SJSA1 (cell line): ENCODE measurements at places on chromosomes 2 and 18. TPM values are rescaled to one million over a fixed set of nuclear protein-coding genes. Genes with fewer than 3 reads are reported as not detected.

DNA sequence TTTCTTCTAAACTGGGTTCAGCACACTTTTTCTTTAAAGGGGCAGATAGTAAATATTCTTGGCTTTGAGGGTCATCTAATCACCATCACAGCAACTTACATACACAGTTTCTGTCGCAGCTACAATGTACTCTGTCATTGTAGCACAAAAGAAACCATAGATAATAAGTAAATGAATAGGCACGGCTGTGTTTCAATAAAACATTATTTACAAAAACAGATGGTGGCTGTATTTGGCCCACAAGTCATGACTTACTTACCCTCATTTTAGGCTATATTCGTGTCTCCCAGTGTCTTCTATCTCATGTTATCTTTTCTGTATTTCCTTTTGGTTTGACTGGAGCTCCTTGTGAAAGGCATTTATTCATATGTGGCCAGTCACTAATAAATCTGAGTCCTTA lies 168.3 kb downstream of the MAP2 start:
- no peaks in the 10 kb centered on the region for H3K4me1 ChIP-seq
- no peak overlapping the region for H3K4me3 ChIP-seq
- no peaks in the 10 kb centered on the region for H3K36me3 ChIP-seq
- DNase-seq = no peak
- no peaks in the 10 kb centered on the region for H3K27me3 ChIP-seq
- no peak overlapping the region for H3K27ac ChIP-seq

- no peak for DNase-seq
- no peak overlapping the region; the same call in 1 of the 2 replicates for H3K27ac ChIP-seq
- peaks cover 24% of the 10 kb centered on the region for H3K36me3 ChIP-seq
- H3K4me3 ChIP-seq = no peak overlapping the region
Observed at GRCh38 chr2:101790857-101791256, 93.3 kb downstream of the MAP4K4 start.

DNA sequence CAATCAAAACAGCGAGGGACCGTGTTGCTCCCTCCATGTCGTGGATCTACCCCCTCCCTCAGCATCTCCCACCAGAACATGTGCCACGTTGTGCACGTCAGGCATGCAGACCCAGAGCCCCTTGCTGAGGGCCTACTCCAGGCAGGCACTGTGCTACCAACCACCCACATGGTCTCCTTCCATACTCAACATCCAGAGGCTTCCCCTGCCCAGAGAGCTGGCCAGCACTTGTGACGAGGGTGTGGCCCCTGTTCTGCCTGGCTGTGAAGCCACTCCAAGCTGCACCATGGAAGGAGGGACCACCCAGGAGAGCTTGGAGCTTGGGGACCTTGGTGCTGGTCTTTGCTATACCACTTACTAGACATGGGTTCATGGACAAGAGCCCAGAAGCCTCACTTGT lies 40.5 kb downstream of the REEP1 start:
- H3K36me3 ChIP-seq = no peaks in the 10 kb centered on the region
- H3K4me1 ChIP-seq = no peaks in the 10 kb centered on the region
- no peak overlapping the region for H3K27ac ChIP-seq
- peaks cover 14% of the 10 kb centered on the region for H3K27me3 ChIP-seq
- no peak for DNase-seq

GRCh38 chr18:55522011-55522410 lies 66.0 kb downstream of the TCF4 start:
- H3K36me3 ChIP-seq = peaks cover 7% of the 10 kb centered on the region; the same call in 1 of the 2 replicates
- no peak overlapping the region for H3K27ac ChIP-seq
- no peaks in the 10 kb centered on the region for H3K4me1 ChIP-seq

DNA sequence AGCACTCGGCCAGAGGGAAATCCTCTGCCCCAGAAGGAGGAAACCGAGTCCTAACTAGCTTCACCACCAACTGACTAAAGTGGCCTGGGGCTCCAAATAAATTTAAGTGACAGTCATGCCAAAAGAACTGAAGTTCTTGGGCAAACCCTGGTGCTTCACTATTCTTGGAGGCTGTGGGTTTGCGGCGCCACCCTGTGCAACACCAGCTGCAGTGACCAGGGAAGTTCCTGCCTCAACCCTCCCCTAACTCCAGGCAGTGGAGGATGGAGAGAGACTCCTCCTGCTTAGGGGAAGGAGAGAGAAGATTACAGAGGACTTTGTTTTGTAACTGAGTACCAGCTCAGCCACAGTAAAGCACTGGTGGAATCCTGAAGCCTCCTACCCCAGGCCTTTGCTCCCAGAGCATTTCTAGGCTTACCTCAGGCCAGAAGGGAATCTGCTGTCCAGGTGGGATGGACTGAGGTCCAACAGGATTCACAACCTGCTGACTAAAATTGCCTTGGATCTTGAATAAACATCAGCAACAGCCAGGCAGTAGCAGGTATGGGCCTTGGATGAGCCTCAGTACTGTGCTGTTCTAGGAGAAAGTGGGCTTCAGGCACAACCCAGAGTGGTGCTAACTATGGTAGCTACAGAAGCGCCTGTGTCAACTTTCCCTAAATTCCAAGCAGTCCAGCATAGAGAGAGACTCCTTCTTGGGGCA lies 29.4 kb upstream of the BMP10 start:
- no peaks in the 10 kb centered on the region for H3K27me3 ChIP-seq
- no peak overlapping the region for H3K27ac ChIP-seq
- H3K4me3 ChIP-seq = no peak overlapping the region
- H3K36me3 ChIP-seq = no peaks in the 10 kb centered on the region
- no peaks in the 10 kb centered on the region for H3K4me1 ChIP-seq
- DNase-seq = no peak

DNA sequence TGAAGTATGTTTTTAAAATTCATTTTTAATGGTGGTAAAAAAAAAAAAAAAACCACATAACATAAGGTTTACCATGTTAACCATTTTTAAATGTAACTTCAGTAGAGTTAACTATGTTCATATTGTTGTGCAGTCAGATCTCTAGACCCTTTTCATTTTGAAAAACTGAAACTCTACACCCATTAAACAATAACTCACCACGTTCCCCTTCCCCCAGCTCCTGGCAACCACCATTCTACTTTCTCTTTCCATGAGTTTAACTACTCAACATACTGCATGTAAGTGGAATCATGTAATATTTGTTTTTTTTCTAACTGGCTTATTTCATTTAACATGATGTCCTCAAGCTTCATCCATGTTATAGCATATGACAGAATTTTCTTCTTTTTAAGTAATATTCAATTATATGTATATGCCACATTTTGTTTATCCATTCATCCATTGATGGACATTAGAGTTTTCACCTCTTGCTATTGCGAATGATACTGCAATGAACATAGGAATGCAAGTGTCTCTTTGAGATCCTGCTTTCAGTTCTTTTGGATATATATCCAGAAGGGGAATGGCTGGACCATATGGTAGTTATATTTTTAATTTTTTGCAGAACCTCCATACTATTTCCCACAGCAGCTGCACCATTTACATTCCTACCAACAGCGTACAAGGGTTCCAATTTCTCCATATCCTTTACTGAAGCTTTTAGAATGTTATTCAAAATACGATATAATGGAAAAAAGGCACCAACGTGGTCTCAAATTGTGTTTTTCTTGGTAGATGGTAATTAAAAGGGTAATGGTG lies 91.0 kb downstream of the SPTBN1 start:
- H3K4me1 ChIP-seq = peaks cover 16% of the 10 kb centered on the region
- no peaks in the 10 kb centered on the region for H3K27me3 ChIP-seq
- DNase-seq = no peak
- H3K27ac ChIP-seq = no peak overlapping the region
- no peak overlapping the region for H3K4me3 ChIP-seq
- peaks cover 6% of the 10 kb centered on the region; the same call in 1 of the 2 replicates for H3K36me3 ChIP-seq

GRCh38 chr2:135676031-135676430 lies 65.6 kb upstream of the UBXN4 start:
- H3K36me3 ChIP-seq = peaks cover 53% of the 10 kb centered on the region
- H3K4me3 ChIP-seq = no peak overlapping the region
- H3K4me1 ChIP-seq = 0 out of 2 replicates have a peak, but pooled peaks cover 3% of the 10 kb centered on the region
- H3K27ac ChIP-seq = no peak overlapping the region
- H3K27me3 ChIP-seq = no peaks in the 10 kb centered on the region
- no peak for DNase-seq

ANKRD62 gene
- not detected in 2 replicates for total RNA-seq

SNX17 gene
- 148 and 170 TPM in 2 replicates for total RNA-seq

DNA sequence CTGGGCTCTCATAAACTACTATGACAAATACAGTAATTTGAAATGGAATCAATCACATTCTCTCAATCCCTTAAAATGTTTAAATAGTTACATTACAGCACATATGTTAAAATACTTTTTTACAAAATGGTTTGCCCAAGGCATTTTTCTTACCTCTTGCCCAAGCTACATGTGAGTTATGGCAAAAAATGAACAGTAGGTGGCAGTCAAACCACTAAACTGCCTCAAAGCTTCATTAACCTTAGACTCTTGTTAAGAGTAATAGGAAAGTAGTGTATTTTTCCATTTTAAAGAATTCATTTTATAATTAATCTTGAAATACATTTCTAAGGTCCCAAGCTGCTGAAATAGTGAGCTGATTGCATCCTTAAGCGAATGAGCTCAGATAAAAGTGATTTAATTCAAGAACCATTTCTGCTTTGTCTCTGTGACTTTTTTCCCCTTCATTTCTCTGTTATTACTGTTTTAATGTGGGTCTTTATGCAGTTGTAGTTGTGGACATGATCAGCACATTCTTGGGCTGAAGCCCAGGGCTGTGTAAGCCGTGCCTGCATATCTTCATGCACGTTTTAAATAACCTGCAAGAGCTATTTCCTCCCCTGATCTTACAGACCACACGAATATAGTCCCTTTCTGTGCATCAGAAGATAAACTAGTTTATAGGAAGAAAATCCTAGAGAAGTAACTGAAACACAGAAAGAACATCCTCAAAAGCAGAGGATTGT lies 311.8 kb downstream of the LNPK start:
- H3K4me1 ChIP-seq = no peaks in the 10 kb centered on the region
- H3K27ac ChIP-seq = no peak overlapping the region
- H3K36me3 ChIP-seq = no peaks in the 10 kb centered on the region
- no peak for DNase-seq

GRCh38 chr2:230455005-230455684 lies 39.1 kb downstream of the SP100 start:
- no peaks in the 10 kb centered on the region for H3K4me1 ChIP-seq
- no peak for DNase-seq
- H3K36me3 ChIP-seq = peaks cover 45% of the 10 kb centered on the region
- no peak overlapping the region for H3K4me3 ChIP-seq
- no peak overlapping the region for H3K27ac ChIP-seq

GRCh38 chr2:138121666-138122661 lies 157.7 kb downstream of the HNMT start:
- peaks cover 36% of the 10 kb centered on the region for H3K4me1 ChIP-seq

DQX1 gene
- total RNA-seq = not detected in 2 replicates

GRCh38 chr2:157292853-157293252 lies 32.8 kb downstream of the ERMN start:
- no peak for DNase-seq
- H3K4me1 ChIP-seq = peaks cover 6% of the 10 kb centered on the region
- no peaks in the 10 kb centered on the region for H3K27me3 ChIP-seq

MOGAT1 gene
- total RNA-seq = not detected in 2 replicates

GRCh38 chr2:192029089-192029488 lies 165.6 kb downstream of the TMEFF2 start:
- H3K27me3 ChIP-seq = no peaks in the 10 kb centered on the region
- no peaks in the 10 kb centered on the region for H3K36me3 ChIP-seq
- no peak overlapping the region for H3K4me3 ChIP-seq
- H3K4me1 ChIP-seq = peaks cover 7% of the 10 kb centered on the region; the same call in 1 of the 2 replicates

- no peak overlapping the region for H3K27ac ChIP-seq
- no peaks in the 10 kb centered on the region for H3K27me3 ChIP-seq
- peaks cover 13% of the 10 kb centered on the region for H3K4me1 ChIP-seq
- H3K4me3 ChIP-seq = no peak overlapping the region
- no peaks in the 10 kb centered on the region for H3K36me3 ChIP-seq
- no peak for DNase-seq
Observed at GRCh38 chr2:205783872-205784499, 101.7 kb downstream of the NRP2 start.
